Ecto neural progenitor cell (in vitro differentiated cells): ENCODE measurements at places on chromosomes 7 and 10.

DNA sequence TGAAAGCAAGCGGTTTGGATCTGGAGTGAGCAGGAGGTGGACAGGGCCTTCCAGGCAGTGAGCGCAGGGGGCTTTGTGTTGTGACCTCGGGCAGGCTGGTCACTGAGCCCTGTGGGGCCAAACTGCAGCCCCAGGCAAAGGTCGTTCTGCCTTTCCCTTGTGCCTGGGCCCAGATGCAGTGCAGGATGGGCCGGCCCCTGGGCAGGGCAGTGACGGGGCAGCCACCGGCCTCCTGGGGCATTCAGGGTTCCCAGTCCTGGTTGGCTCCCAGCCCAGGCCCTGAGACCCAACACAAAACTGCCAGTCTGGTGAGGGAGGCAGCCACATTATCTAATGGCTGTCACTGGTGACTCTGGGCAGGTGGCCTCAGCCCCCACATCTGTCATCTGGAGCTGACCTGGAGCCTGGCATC, 7.1 kb downstream of the ARPC1B start:
- DNase-seq = no peak

DNA sequence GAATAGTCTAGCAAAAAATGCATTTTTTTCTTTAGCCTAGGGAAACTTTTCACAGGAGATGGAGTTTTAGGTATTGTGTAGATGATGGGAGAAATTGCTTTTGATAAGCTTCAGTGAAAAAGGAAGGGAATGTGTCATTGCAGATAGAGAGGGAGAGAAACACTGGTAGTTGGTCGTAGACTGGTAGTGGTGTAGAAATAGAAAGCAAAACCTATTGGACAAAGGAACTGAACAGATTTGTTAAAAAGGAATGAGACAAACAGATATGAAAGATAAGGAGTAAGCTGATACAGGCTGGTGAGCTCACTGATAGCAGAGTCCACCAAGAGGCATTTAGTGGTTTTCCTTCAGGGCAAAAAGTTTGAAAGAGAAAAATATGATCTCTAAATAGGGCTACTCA, 94.3 kb downstream of the ZEB1 start:
- no peak for DNase-seq

DNA sequence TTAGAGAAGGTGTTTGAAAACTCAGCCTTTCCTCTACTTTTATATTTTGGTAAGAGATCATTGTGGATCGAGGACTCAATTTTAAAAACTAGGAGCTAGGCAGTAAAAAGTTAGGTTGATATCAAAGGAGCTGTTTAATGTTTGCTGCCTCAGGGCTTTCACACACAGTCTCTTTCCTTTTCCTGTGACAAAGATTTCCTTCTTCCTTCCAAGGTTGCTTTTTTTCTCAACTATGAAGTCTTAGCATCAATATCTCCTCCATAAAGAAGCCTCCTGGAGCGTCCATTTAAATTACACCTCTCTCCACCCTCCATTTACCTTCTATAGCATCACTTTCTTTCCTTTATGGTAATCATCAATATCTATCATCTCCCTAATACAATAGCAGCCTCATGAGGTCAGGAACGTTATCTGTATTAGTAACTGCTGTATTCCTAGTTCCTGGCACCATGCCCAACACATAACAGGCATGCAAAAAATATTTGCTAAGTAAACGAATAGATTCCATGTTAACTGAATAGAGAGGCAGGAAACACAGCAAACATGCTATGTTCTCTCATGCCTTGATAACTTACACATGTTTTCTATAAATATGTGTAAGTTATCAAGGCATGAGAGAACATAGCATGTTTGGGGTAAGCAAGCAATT, 48.5 kb downstream of the GNAT3 start:
- DNase-seq = no peak

DNA sequence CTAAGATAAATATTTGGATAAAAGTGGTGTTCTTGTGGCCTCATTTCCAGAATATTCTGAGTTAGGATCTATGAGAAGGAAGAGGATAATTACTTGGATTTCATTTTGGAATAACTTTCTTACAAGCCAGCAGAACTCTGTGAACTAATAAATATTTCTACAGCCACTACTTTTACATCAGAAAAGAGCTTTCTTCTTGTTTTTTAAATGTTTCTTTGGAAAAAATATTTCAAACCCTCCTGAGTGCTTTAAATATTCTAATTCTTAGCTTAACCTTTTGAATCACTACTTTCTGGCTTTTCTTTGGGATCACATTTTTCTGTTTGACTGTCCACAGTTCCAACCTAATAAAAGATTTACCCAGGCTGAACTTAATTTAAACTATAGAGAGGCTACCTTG, 279.2 kb upstream of the PHYHIPL start:
- DNase-seq = no peak

- DNase-seq = no peak
These were observed 661.2 kb downstream of the AUTS2 start for GRCh38 chr7:70259502-70259901.

DNA sequence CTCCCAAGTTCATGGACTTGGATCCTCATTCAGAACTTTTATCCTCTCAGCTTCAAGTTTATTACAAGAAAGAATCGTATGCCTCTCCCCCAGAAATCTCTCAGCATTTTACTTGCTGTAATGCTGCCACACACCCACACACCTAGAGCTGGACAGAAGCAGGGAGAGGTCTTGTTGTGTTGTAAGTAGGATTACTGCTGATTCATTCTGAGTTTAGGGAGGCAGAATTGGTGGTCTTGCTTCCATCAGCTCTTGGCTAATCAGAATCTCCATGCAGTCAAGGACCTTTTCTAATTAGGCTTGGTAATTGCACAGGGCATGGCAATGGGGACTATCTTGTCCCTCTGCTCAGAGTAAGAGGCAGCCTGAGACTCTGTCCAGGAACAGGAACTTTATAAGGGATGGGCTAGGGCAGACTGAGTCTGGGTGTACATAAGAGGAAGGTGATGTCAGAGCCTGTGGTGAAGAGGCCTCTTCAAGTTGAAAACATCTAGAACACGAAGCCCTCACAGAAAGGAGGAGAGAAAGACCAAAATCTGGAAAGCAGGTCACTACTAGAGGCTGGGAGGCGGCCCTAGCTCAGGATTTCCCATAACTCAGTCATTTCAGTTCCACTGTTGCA, 7.0 kb upstream of the PTPRE start:
- DNase-seq = no peak

DNA sequence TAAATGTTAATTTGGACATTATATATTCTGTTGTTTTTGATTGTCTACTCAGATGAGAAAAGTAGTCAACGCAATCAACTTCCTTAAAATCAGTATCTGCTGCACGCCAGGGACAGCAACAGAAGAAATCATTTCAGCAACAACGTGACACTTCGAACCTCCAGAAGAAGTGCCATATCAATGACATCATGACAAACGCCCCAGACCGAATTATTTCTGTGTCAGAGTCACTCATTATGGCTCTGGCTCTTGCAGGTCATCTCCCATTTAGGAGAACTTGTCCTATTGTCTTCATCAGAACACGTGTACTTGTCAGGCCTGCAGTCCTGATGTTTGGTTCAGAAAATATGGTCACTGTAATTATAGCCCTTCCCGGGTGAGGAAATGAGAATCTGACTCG, 276.3 kb downstream of the ADARB2 start:
- DNase-seq = no peak

GRCh38 chr7:71186535-71187057, 54.7 kb downstream of the GALNT17 start:
- no peak for DNase-seq

DNA sequence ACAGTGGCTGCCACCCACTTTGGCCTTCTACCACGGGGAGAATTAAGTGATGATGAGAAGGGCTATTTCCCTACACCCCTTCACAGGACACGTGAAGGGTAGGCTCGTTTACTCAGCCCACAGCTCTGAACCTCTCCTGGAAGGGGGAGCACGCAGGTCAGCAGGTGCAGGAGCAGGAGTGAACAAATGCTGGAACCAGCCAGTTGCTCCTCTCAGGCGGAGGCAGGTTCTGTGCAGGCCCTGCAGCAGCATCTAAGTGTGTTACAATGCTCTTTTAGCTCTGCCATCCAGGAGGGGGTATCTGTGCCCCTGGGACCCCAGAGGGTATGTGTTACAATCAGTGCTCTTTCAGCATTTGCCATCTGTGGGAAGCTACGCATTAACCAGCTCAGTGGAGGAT, 61.2 kb downstream of the AHR start:
- no peak for DNase-seq

DNA sequence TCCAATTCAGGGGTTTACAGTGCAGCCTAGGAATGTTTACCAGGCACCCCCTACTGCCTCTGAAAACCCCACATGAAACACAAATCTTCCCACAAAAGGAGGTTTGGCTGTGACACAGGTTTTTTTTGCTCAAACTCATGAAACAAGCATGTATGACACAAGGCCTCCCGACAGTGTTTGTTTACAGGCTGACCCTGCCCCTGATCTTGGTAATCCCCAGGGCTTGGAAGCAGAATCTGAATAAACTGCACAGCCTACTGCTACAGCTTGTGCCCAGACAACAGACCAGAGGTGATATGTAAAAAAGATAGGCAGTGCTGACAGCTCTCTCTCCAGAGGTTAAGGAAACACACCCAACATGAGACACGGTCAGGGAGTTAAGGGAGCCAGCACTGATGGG, 184.2 kb downstream of the KMT2E start:
- no peak for DNase-seq

- no peak for DNase-seq
These were observed 12.1 kb upstream of the TRUB1 start for GRCh38 chr10:114925587-114926586.

DNA sequence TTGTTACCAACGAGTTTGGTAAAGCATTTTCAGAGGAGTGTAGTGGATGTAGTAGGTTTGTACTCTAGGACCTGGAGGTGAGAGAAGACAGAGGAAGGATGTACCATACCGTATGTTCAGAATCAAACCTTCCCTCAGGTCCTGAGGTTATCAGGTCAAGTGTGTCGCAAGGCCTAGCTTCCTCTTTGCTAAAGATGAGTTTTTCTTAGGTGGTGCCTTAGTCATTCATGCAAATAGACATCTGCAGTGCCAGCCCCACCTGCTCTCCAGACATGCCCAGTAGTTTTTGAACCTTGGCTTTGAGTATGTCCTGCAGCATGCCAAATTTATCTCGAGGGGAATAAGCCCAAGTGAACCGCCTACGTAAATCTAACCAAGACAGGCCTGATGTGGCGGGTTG, 71.3 kb downstream of the HDAC9 start:
- DNase-seq = no peak

- no peak for DNase-seq
These were observed 9.2 kb downstream of the SKAP2 start for GRCh38 chr7:26854876-26855855.

DNA sequence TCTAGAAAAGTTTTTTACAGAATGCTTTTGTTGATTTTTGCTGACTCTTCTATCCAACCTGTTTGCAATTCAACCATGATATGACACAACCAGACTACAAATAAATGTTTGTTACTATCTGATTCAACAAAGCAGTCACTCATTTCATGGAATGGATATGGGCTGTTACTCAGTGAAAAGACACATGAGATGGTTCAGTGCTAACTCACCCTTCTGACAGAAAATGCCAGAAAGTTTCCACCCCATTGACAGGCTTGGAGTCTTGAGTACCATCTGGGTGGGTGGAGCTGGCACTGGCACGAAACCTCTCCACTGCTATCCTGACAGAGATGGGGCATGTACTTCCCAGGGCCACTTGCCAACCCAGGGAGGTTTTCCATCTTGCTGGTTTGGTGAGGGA, 39.5 kb downstream of the RBM28 start:
- no peak for DNase-seq

DNA sequence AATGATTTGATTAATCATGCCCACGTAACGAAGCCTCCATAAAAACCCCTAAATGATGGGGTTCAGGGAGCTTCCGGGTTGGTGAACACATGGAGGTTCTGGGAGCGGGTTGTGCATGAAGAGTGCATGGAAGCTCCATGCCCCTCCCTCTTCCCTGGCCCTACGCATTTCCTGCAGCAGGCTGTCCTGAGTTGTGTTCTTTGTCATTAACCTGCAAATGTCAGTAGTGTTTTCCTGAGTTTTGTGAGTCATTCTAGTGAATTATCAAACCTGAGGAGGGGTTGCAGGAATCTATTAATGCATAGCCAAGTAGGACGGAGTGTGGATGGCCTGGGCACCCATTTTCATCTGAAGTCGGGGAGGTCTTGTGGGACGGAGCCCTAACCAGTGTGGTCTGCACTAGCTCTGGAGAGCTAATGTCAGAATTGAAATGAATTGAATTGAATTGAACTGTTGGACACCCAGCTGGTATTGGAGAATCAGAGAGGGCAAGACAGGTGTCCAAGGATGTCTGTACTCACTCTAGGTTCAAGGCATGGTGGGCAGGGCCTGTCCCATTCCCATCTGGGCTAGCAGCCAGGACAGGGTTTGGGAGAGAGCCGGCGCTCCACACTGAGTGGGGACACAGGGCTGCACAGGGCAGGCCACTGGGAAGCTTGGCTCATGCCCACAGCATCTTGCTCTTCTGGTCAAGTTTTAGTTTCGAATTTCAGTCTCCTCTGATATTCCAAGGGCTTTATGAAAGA, 22.3 kb upstream of the ARHGAP22 start:
- no peak for DNase-seq

DNA sequence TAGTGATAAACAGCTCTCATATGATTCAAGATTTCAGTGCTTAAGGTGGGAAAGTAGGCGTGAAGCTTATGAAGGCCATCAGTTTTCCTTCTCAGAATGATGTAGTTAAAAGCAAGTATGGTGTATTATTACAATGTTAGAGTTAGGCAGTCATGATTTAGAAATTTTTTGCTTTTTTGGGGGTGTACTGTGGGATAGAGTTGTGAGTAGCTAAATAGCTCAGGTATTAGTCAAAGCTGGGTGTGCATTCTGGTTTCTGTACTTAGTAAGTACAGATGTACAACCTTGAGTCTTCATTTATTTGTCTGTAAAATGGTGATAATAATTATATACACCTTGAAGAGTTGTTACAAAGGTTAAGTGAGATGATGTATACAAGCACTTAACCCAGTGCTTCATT, 52.2 kb downstream of the R3HCC1L start:
- DNase-seq = no peak

- DNase-seq = no peak
These were observed 15.8 kb downstream of the DNMBP start for GRCh38 chr10:99993701-99994689.

- DNase-seq = no peak
These were observed 9.5 kb downstream of the ACTR1A start for GRCh38 chr10:102492983-102493382.

DNA sequence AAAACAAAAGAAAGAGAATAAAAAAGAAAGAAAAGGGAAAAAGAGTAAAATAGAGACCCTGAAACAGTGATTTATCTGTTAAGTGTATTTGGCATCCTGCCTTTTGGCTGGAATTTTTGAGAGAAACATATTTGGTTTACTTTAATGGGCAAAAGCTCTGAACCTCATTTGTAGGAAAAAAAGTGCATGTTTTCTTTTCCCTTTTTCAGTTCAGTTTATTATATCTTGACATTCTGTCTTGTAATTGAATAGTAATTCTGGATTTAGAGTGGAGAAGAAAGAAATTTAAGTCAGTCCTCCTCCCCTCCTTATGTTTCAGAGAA, 69.5 kb downstream of the ARID5B start:
- DNase-seq = no peak
